LHCN-M2 (cell line): ENCODE measurements at places on chromosomes 16 and 17. TPM values are rescaled to one million over a fixed set of nuclear protein-coding genes. Genes with fewer than 3 reads are reported as not detected.

DNA sequence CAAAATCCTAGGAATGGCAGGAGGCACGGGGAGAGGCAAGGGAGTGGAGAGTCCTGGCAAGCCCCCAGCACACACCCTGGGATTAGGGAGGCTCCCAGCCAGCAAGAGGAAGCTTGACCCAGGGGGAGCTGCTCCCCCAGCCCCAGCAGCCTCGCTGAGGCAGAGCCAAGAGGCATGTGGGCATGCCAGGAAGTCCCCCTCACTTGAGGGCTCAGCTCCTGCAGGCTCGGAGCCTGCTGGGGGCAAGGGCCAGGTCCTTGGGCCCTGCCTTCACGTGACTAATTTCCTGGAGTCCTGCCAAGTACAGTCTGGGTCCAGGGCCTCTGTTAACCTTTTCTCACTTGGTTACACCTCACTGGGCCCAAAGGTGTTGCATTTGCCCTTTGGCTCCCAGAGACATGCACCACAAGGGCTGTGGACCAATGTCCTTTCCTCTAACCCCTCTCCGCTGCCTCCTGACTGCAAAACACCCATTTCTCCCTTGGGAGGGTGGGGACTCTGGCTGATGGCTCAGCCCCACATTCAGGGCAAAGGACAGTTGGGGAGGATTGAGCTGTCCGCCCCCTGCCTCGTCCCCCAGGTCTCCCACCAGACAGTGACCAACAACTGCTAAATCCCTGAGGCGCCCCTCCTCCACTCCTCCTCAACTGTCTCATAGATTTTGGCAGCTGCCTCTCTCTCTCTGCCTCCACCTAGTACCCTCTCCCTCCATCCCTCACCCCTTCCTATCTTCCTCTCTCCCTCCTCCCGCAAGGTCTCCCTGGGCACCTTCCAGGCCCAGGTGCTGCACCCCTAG lies 4.4 kb upstream of the SLC47A2 start:
- no peak for DNase-seq

DNA sequence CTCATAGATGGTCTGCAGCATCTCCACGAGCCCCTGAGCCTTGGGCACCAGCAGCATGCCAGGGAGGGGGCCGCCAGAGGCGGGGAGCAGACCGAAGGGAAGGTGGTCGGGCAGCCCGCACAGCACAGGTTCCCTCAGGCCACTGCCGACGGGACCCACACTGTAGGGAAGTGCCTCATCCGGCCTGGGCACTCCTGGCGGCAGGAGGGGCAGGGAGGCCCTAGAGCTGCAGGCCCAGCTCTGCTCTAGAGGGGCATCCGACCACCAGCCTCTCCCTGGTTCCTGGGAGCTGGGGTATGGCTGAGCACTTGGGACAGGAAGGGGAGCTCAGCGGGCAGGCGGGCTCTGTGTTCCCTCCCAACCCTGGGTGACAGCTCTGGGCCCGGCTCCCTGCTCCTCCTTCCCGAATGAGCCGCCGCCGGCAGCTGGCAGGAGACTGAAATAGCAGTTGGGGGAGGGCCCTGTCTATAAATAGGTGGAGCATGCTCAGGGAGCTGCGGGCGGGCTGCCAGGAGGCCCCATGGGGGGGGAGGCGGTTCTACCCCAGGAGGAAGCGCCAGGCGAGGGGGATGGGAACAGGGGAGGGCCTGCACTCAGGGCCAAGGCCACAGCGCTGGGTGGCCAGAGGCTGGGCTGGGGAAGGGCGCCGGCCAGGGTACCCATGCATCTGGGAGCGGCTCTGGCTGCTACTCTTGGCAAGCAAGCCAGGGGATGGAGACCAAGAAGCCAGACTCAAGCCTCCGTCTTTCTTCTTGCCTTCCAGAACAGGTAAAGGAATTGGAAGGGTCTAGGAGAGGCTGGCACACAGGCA lies 12.4 kb downstream of the HDAC5 start:
- peak; percentile 90 for DNase-seq

- DNase-seq = no peak
Observed at GRCh38 chr17:7656958-7657609, 6.4 kb downstream of the ATP1B2 start.

DNA sequence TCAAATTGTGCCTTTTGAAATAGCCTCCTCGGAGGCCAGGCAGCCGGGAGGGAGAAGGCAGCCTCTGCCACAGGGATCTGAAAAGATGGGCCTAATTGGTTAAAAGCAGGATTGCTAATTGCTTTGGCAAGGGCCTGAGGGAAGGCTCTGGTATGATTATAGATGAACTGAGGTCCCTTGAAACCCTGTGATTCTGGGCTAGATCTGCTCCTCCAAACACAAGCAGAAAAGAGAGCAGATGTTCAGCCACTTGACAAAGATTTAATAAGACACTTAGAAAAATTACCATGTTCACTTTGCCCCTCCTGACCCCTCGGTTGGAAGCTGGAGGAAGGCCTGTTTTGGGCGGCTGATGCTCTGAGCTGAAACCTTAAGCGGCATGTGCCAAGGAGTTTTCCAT lies 209.5 kb upstream of the MPHOSPH6 start:
- no peak for DNase-seq

GRCh38 chr17:8479431-8479947 lies 43.8 kb downstream of the NDEL1 start:
- peak; percentile 58 for DNase-seq

DNA sequence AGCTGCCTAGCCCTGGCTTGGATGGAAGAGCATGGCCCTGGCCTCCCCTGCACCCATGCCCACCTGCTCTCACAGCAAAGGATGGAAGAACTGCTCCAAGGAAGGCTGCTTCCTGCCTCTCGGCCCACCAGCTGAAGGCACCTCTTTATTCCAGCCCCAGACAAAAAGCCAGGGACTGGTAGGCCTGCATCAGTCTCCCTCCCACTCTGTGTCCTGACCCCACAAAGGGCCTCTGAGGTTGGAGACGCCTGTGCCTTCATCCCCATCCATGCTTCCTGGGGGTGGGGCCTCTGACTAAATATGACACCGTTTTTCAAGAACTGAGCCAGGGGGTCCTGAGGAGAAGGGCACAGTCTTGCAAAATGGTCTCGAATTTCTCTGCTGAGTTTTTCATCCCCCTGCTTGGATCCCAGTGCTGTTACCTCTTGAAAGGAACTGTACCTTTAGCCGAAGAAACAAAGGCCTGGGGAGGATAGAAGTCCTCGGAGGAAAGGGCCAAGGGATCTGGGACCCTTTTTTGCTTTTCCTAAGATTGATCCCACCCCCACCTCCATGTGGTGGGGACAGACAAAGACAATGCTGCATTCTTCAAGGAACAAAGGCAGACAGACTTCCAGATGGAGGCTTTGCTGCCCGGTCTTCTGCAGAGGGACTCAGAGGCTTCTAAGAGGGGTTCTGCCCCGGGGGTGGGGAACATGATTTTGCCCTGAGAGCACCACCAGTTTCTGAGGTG lies 5.2 kb downstream of the C17orf50 start:
- no peak for DNase-seq

GRCh38 chr17:3691617-3692067 lies 4.3 kb downstream of the P2RX5 start:
- DNase-seq = no peak

- peak; percentile 61 for DNase-seq
Observed at GRCh38 chr17:50059256-50059655, 3.3 kb downstream of the ITGA3 start.

GRCh38 chr17:29136998-29137730 lies 43.0 kb downstream of the MYO18A start:
- no peak for DNase-seq

GRCh38 chr16:86510465-86511261 lies at the start of gene FOXF1:
Gene FOXF1, plus strand, starts transcription at chr16:86510527. Its CDS starts 43 bp downstream, at chr16:86510570.
- DNase-seq = no peak

DNA sequence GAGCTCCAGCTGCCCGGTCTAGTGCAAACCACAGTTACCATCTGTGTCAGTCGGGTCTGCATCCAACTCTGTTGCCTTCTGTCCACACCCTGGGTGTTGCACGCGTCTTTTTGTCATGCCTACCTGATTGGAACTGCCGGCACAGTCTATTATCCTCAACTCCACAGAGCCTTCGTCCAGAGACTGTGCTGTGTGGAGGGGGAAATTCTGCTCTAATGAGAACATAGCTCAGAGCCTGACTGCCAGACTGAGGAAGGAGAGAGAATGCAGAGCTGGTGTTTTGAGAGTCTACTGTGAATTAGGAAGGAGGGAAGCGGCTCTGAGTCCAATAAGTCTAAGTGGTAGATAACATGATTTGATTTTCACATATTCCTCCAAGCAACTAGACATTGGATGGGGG lies 68.3 kb upstream of the GPR139 start:
- no peak for DNase-seq

- peak; percentile 56 for DNase-seq
Observed at GRCh38 chr17:1029196-1029921, 32.4 kb downstream of the TIMM22 start.

GRCh38 chr17:66275651-66276050 lies 26.8 kb upstream of the PRKCA start:
- peak; percentile 100 for DNase-seq

DNA sequence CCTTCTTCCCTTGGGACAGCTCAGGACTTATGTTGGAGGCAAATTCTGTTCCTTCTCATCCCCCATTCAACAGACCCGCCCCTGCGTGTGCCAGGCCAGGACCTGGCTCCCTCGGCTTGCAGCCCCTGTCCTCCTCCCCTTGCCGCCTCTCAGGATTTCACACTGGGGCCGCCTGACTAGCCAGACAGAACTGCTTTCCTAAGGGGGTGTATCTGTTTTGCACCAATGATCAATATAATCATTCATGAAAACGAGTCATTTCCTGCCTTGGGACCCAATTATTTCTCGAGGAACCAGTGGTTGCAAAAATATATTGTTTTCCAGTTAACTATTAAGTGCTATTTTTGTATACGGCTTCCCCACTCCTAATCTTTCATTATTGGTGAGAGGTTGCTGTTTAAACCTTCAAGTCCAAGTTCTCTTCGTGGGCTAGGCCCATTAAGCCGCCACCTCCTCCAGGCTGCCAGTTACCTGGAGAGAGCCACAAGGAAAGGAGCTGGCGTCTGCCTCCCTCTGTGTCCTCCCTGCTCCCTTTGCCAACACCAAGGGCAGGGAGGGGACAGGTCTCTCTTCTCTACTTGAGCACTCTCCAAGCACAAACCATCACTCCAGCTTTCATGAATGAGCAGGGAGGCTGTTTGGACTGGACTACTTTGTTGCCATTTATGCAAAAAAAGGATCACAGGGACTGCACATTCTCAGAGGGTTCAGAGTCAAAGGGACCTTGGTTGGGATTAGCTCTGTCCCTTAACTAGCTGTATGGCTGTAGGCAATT lies 8.9 kb downstream of the DCAKD start:
- DNase-seq = no peak

DNA sequence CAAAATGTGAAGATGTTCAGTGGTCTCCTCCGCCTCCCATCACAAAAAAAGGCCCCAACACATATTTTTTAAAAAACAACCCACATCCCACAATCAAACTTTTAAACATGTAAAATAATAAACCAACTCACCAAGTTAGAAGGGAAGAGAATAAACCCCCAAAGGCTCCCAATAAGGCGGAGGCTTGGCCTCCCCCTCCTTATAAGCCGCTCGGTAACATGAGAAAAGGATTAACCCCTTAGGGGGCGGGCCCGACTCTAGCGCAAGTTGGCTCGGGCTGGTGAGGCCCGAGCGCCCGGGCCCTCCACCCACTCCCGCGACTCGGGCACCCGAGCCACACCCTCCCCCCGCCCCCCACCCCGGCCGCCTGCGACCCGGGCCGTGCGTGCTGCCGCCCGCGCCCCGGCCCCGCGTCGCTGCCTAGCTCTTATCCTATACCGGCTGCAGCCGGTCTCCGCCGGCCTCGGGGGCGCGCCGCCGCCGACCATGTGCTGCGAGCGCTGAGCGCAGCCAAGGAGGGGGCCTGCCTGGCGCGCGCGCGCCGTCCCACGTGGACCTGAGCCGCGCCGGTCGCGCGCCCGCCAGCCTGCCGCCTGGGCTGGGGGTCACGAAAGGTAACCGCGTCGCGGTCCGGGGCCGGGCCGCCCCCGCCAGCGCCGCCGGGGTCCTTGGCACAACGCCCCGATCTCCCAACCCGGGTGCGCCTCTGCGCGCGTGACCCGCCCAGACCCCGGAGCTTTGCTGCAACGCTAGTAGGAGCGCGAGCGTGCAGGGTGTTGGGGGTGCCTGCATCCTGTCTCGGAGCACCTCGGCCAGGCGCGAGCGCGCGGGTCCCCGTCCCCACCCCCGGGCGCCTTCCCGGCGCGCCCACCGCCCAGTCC lies at the start of the genes ARSG and SLC16A6:
Gene ARSG, plus strand, starts transcription at position 541 of the 881 bp plus-strand sequence. CDS start 15,999 bp downstream, outside the sequence.
Gene SLC16A6, minus strand, starts transcription at position 173 of the 881 bp plus-strand sequence. CDS start 12,807 bp downstream, outside the sequence.
- DNase-seq = peak; percentile 34

DNA sequence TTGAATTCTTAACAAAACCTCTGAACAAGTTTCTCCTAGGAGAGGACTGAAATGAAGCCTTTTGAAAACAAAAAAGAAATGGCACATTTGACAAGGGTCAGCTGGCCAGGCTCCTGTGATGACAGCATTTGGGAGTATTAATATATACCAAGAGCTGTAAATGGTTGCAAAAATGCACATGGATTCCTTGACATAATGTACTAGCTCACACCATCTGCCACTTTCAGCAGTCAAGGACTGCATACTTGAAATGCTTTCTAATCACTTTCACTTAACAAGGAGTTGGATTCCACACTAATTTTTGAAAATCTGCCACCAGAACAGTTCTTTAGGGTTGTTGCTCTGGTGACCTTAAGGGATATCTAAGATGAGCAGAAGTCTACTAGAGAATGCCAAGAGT lies 236.7 kb upstream of the TOX3 start:
- no peak for DNase-seq

SSTR5 gene
- total RNA-seq = 0.64 and 0.98 TPM in 2 replicates

RSKR gene
- 3.5 and 6.1 TPM in 2 replicates for total RNA-seq

C17orf78 gene
- not detected in 2 replicates for total RNA-seq

CEP295NL gene
- 0.17 and 0.32 TPM in 2 replicates for total RNA-seq

TBC1D16 gene
- total RNA-seq = 47.5 and 53.6 TPM in 2 replicates

PRM3 gene
- not detected in 2 replicates for total RNA-seq

PLK1 gene
- total RNA-seq = 101 and 102 TPM in 2 replicates

DHX58 gene
- 5.3 and 8.0 TPM in 2 replicates for total RNA-seq

OR3A3 gene
- total RNA-seq = not detected in 2 replicates

ST6GALNAC1 gene
- not detected in 2 replicates for total RNA-seq
